NCI-H1105 treated with DMSO at 0.1 percent for 48 hours (cell line): ENCODE measurements at places on chromosomes 13 and 19.
A peak's percentile ranks its signal among the peaks of the same experiment; 100 is the strongest.

- peak; percentile 96 for DNase-seq
Observed at GRCh38 chr19:38658462-38659306, 11.2 kb downstream of the ACTN4 start.

DNA sequence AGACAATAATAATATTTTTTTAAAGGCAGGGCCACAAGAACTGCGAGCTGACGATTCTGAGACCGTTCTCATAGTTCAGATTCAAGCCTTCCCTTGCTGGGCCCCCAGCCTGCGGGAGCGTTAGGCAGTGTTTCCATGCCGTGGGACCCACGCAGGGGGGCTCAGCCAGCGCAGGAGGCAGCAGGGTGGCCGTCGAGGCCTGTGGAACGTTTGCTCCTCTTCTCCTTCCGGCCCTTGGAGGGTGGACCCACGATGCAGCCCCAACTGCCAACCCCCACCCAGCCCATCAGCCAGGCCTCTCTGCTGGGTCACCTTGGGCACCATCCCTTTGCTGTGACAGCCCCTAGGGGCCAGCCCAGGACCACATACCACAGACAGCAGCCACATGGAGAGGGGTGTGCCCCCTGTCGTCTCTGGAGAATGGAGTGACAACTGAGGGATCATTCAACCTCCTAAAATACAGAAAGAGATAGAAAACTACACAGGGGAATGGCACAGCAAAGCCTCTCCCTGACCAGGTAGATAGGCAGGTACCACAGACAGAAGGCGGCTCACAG, 46.8 kb downstream of the PDCD5 start:
- no peak for DNase-seq

DNA sequence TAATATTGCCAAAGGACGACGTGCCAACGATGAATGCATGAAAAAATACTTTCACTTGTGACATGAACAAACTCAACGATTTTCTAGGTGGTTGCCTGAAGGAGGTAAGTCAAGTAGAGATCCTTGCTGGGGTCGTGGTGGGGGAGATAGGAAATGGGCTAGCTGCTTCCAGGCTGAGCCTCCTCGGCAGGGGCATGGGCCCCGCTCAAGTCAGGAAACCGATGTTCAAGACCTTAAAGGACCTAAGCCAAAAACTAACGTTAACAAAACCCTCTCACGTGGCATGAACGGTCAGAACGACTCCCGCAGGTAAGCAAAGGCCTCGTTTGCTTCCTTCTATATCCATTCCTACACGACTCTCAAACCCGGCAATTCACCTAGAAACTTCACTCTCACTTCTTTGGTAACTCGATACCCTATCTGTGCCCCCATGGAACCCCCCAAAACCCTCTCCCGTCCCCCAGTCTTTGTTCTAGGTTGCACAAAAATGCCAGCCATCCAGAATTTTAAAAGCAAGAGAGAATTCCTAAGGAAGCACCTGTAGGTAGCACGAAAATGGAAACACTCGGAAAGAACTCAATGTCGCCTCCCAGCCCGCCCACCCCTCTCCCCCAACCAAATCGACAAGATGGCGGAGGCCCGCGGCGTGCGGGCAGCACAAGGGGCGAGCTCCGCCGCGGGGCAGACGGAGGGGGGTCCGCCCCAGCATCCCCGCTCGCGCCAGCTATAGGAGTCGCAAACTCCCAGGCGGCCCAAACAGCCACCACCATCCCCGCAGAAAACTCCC, 13.6 kb downstream of the ACP4 start:
- DNase-seq: peak; percentile 65

- DNase-seq: no peak
Observed at GRCh38 chr13:99185606-99186005, 15.0 kb upstream of the UBAC2 start.

DNA sequence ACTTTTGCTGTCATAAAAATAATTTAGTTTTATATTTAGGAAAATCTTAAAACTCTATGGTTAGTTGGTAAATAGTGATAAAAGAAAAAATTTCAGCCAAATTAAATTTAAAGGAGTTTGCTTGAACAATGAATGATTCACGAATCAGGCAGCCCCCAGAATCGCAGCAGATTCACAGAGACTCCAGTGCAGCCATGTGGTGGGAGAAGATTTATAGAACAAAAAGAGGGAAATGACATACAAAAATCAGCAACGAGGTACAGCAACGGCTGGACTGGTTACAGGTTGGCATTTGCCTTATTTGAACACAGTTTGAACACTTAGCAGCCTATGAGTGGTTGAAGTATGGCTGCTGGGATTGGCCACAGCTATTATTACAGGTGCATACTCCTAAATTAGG, 96.4 kb upstream of the MYCBP2 start:
- no peak for DNase-seq

DNA sequence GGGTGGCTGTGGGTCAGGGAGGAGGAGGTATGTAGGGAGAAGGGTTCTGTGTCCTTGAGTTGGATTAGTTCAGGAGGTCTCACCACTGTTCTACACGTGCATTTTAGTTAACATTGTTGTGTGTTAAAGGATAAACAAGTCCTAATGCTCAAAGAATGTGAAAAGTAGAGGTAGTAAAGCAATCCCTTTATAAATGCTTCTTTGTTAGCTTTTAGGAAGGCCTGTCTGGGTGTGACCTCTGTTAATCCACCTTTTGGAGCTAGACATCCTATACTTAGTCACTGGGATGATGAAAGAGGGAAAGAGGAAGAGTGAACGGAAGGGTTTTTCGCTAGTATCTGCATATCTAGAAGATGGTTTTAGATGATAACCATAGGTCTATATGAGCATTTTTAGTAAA, 42.2 kb upstream of the FLT1 start:
- DNase-seq: no peak

- DNase-seq: no peak
Observed at GRCh38 chr19:38478273-38478971, 44.9 kb downstream of the RYR1 start.

DNA sequence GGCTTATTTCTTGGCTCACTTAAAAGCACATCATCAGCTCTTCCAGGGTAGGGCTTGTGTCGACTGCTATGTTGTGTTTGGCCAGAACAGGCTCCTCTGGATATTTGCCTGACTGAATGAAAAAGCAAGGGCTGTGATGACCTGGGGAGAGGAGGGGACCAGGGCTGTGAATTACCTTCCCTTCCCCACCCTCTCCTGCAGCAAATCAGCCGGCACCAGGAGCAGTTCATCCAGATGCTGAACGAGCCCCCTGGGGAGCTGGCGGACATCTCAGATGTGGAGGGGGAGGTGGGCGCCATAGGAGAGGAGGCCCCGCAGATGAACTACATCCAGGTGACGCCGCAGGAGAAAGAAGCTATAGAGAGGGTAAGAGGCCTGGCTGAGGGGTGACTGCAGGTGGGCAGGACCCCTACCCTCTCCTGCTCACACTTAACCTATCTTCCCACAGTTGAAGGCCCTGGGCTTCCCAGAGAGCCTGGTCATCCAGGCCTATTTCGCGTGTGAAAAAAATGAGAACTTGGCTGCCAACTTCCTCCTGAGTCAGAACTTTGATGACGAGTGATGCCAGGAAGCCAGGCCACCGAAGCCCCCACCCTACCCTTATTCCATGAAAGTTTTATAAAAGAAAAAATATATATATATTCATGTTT, 4.4 kb downstream of the GADD45GIP1 start:
- no peak for DNase-seq

- DNase-seq: no peak
Observed at GRCh38 chr19:50321831-50322230, 7.3 kb downstream of the KCNC3 start.

DNA sequence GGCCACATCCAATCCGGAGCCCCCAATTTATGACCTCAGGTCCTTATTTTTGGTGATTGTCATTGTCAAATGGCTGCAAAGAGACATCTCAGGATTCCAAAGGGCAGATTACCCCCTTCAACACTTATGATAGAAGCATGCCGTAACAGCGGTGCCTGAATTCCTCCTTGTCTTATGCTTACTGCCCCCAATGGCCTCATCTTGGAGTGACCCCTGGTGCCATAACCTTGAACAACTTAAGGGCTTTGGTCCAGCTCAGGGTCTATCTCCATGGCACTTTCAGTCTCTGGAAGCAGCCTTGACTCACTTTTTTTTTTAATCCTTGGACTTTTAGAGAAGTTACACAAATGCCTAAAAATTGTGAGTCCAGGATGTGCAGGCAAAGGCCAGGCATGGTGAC, 171.6 kb upstream of the ZNF507 start:
- no peak for DNase-seq

GRCh38 chr13:113299951-113300350, 2.9 kb downstream of the LAMP1 start:
- no peak for DNase-seq

- DNase-seq: no peak
Observed at GRCh38 chr13:113178070-113178895, 19.8 kb downstream of the PROZ start.

DNA sequence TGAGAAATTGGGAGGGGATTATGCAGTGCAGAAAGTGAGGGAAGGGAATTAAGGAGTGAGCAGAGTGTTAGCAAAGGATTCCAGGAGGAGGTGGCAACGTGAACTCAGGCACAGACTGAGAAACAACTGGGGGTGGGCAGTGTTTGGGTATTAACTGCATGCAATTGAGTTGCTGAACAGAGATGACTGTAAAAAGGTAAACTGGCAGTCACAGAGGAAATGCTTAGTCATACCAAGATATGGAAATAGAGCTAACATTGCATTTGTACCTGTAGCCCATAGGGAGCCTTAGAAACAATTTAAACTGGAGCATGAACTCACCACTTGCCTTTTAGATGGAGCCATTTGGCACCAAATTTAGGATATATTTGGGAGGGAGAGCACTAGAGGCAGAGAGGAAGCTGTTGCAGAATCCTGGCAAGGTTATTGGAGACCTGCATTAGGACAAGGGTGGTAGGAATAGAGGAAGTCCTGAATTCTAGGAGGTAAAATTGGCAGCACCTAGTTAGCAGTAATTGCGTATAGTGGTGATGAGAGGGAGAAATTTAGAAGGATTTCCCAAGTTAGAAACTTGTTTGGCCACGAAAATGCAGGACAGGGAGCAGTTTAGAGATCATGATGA, 100.6 kb upstream of the FRY start:
- no peak for DNase-seq

DNA sequence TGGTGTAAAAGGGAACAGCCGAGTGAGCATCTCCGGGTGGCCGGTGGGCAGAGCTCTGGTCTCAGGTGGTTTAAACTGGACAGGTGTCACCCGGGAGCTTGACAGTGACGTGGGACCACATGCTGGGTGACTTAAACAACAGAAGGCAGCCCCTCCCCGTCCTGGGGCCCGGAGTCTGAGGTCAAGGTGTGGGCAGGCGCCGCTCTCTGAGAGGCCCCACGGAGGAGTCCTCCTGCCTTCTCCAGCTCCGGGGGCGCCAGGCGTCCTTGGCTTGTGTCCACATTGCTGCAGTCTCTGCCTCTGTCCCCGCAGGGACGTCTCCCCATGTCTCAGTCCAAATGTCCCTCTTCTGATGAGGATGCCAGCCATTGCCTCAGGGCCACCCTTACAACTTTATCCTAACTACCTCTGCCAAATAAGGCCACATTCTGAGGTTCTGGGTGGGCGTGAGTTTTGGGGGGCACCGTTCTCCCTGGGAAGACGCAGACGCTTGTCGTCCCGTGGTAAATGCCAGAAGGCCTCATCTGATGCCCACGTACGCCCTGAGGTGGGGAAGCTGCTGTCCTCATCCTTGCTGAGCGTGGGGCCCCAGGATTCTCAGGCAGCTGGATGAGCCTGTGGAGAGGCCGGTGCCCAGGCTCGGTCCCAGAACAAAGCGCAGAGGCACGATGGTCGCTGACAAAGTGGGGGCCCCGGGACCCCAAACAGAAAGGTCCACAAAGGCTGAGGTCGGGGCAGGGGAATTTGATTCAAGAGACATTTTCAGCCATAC, 12.9 kb downstream of the GZMM start:
- DNase-seq: no peak

DNA sequence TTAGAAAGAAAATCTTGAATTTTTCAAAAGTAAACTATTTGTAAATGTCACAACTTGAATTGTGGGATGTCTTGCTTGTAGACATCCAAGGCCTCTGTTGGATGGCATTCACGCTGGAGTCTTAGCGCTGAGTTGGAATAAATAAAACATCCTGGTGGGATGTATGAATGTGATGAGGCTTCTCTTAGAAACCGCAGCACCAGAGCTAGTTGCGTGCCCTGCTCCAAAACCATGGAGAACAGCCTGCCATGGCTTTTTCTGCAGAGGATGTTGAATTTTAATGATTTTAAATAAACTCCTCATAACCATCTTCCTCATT, 70.4 kb downstream of the DPY19L3 start:
- DNase-seq: no peak

DNA sequence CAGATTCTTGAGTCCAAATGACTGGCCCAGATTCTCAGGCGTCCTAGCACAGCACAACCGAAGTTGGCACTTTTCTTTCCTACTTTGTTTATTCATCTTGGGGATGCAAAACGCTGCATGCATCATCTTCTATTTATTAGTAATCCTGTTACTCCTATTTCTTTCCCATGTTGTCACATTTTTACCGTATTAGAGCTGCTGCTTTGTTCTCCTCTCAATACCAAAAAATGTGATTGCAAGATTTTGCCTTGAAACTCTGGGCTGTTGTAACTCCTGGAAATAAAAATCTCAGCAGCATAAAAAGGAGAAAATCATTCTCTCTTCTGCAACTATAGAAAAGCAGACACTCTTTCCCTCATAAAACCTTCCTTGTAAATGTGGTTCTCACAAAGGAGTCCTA, 12.9 kb upstream of the IGSF23 start:
- no peak for DNase-seq

DNA sequence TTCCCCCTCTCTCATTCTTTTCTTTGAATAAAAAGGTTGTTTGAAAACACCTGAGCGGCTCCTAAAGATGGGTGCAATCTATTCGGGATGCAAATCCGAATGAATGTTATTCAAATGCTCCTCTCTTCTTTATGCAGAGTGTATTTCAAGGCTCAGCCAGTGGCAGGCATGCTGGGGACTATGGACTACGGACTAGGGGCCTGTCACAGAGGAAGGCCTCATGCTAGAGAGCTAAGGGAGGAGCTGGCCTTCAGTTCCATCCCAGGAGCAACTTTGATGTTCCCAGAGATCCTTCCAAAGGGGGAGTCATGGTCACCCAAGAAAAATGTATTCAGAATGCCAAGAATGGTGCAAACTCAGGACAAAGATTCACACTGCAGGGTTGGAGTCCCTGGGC, 9.3 kb downstream of the ALOX5AP start:
- no peak for DNase-seq

DNA sequence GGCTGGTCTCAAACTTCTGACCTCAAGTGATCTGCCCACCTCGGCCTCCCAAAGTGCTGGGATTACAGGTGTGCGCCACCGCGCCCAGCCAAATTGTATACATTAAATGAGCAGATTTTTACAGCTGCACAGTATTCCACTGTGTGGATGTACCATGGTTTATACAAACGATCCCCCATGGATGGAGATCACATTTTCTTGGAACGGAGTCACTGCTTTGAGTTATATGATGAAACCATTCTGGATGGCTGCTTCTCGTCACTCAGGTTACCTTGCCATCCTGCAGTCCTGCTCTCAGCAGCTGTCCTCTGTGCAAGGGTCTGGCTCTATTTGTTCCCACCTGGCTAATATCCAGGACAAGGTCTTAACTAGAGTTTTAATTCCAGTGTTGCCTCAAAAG, 39.1 kb upstream of the SLC15A1 start:
- DNase-seq: no peak

GRCh38 chr13:49859560-49859959, 67.1 kb upstream of the KPNA3 start:
- DNase-seq: no peak

GRCh38 chr13:72728290-72728605, 525 bp downstream of the BORA start:
- DNase-seq: no peak

GRCh38 chr19:49972841-49973240, 11.9 kb upstream of the SIGLEC11 start:
- DNase-seq: no peak

GRCh38 chr13:112140366-112140765, 73.4 kb downstream of the SOX1 start:
- no peak for DNase-seq
